ENCODE measurements at places on chromosomes 7 and 10.

GRCh38 chr7:106231856-106232490, 52.8 kb downstream of the NAMPT start:
- no peak for DNase-seq

GRCh38 chr10:94276140-94276539, 86.6 kb downstream of the NOC3L start:
- DNase-seq: no peak

- no peak for DNase-seq
These were observed 70.4 kb downstream of the SLC35B4 start for GRCh38 chr7:134246347-134246746.

- no peak for DNase-seq
These were observed 192.8 kb upstream of the AHR start for GRCh38 chr7:17105701-17106100.

- no peak for DNase-seq
These were observed 150.9 kb upstream of the MBL2 start for GRCh38 chr10:52923520-52923919.

- no peak for DNase-seq
These were observed 53.2 kb upstream of the MACC1 start for GRCh38 chr7:20270371-20270770.

GRCh38 chr7:55063633-55064032, 44.8 kb downstream of the EGFR start:
- no peak for DNase-seq

DNA sequence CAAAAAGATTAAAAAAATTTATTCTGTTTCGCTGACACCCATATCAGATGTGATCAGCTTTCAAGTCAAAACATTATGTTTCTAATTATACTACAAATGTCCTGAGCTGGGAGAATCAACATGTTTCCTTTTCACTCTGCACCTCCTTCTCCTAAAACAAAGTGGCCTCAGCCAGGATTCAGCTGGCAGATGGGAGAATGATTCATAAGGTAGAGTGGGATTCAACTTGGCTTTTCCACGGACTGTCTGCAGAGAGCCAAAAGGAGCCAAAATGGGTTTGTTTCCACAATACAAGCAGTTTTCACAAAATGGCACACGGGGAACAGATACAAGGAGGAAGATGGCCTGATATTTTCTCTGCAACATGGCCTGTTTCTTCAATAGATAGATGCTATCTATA, 376.5 kb upstream of the PRKCQ start:
- peak; percentile 28 for DNase-seq

DNA sequence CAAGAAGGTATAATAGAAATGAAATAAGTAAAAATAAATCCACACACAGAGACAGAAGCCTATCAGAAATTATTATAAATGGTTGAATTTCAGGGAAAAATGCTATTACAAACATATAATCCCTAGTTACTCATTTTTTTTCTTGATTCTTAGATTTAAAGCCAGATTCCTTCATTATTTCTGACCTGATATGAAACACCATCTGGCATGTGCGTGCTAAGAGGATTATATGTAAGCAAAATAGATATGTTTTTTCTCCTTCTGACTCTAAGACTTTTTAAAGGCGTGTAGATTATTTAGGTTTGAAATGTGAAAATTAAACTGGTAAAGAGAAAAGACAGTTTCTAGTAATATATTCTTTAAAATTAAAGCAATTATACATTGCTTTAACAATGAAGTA, 236.7 kb upstream of the ETV1 start:
- DNase-seq: no peak

GRCh38 chr10:78849731-78850130, 219.0 kb upstream of the ZMIZ1 start:
- no peak for DNase-seq

DNA sequence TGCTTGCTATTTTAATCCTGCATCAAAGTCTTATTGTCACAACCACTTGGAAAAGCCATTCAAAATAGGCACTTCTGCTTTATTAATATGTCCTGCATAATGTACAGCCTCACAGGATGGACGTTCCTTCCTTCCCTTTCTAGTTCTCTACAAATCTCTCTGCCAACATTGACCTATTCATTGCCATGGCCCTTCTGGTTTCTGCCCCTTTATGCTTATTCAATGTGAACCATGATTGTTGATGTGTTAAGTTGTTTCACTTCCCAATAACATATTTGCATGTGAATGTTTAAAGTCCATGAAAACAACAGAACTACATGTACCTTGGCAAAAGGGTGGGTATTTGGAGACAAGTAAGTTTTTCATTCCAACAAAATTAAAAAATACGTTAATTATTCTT, 45.7 kb downstream of the COL28A1 start:
- DNase-seq: no peak

DNA sequence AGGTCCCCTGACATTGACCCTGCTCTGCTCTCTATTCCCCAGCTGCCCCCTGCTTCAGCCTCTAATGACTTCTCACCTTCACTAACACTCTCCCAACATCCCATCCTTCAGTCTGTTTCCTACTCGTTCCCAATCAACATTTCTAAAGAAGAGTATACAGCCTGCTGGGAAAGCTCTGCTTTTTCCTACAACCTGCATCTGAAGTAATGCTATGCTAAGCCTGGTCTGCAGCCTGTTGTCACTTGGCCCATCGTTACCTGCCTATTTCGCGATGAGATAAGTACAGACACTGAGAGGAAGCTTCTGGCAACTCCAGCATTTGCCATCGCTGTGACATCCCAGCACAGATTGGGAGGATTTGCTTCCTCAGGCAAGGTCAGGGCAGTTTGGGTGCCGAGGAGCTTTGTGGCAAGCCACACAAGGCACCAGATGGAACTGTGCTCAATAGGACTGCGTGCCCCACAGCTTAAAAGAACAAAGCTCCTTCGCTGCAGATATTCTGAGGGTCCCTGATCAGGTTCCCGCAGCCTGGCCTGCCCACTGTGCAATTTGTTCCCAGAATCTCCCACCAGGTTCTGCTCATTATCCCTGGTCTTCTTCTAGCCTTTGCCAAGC, 51.4 kb downstream of the PKD1L1 start:
- no peak for DNase-seq

Data from posterior cingulate gyrus (tissue), 11 donors.